Stimulated activated CD4-positive, alpha-beta T cell treated with anti-CD3 and anti-CD28 coated beads, TNF-alpha, amount 100 ng/mL, for 48 hours (primary cell): ENCODE measurements at places on chromosomes 6 and 20.

- DNase-seq, result no peak
Observed at GRCh38 chr6:101595276-101595675, 201.8 kb downstream of the GRIK2 start.

DNA sequence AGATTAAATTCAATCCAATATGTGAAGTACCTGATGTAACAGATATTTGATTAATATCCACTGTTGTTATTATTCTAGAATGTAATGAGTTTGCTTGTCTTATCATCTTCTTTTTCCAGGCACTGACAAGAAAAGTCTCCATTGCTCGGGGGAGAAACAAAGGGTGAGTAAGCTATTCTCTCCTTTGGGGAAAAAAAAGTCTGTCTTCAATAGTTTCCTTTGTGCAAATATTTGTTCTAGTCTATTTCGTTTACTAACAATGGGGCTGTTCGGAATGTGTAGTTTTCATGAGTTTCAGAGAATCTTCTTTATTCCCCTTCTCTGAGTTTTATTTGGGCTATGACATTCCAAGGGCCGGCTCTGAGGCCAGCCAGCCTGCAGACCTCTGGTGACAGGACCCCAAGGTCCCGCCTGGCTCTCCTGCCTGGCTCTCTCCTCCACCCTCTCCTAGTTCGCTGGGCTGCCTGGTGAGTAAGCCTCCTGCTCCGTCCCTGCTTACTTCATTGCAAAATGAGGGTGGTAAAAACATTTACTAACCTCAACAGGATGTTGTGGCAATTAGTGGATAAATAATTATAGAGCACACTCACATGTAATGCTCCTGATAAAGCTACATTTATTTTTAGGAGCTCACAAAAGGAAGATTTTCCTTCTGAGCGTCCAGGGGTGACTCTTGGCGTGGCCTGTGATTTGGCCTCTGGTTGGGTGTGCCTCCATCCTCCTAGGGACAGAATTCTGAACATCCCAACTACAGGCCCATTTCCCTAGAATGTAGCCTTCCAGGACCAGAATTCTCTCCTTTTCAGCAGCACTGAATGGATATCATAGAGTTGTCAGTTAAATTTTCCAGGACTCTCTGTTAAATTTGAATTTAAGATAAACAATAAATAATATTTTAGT is 43.1 kb upstream of the SNX9 start:
- no peak for DNase-seq

GRCh38 chr6:152636021-152636608 is 1.0 kb downstream of the SYNE1 start:
- DNase-seq, result no peak

GRCh38 chr20:33372993-33373441 is 28.3 kb downstream of the CDK5RAP1 start:
- DNase-seq, result no peak

DNA sequence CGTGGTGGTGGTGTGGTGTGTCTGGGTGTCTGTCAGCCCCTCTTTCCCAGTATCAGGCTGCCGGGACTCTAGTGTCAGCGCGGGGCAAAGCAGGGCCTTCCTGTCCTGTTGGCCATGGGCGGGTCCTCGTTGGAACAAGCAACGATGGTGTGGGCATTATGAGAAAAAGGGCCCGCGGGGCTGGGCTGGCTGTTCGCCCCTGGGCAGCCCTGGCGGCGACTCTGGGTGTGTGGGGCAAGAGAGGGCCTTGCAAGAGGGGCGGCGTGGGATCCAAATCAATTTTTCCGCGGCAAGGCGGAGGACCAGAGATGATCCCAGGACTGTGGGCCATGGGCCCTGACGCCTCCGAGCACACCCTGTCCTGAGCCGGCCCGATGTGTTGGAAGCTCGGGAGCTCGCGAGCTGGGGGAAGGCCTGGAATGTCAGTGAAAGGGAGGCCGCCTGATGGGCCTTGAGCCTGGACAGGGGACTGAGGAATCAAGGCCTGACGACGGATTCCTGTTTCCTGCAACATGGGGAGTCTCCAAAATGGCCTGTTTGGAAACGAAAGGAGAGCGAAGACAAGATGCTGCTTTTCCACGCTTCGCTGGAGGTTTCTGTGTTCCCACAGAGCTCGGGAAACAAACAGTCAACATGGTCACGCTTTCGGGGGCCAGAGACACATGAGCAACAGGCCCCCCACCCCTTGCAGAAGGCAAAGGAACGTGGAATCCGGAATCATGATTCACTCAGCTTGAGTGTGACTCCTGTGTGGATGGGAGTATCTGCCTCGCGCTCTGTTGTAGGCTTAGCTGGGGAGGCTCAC is 364.7 kb upstream of the DEFB115 start:
- no peak for DNase-seq

DNA sequence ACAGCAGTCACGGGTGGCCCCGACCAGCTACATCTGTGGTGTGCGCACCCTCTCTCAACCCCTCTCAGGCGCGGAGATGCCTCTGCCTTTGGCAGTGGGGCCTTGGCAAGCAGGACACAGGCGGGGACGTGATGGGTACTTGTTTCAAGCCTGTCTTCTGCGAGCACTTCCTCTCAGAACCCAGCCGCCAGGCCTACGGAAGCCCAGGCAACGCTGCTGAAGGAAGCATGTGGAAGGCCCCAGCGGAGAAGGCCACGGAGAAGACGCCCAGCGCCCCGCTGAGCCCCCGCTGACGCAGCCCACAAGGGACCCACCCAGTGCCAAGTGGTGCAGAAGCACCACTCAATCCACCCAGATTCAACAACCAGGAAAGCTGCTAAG is 13.0 kb downstream of the SERPINB6 start:
- no peak for DNase-seq

GRCh38 chr6:120447605-120448004 is 886.7 kb downstream of the TBC1D32 start:
- no peak for DNase-seq

GRCh38 chr20:51001430-51002265 is 21.3 kb downstream of the KCNG1 start:
- DNase-seq, result no peak

DNA sequence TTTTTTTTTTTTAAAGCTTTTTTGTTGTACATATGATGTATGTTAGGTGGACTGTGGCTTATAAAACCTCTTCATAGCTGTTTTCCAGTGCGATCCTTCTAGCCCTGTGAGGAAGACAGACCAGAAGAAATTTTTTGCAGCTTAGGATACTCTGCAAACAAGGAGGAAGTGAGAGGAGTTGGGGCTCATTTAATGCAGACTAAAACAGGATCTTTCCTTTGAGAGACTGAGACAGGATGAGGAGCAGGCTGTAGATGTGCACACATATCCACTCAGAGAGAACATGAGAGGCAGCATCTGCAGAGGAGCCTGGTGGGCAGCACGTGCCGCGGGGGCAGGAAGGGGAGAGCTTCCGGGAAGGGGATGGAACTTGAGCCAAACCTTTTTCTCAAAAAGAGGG is 45.7 kb downstream of the PPARD start:
- no peak for DNase-seq

GRCh38 chr20:47181056-47181862 is 175.2 kb downstream of the ZMYND8 start:
- DNase-seq, result no peak

DNA sequence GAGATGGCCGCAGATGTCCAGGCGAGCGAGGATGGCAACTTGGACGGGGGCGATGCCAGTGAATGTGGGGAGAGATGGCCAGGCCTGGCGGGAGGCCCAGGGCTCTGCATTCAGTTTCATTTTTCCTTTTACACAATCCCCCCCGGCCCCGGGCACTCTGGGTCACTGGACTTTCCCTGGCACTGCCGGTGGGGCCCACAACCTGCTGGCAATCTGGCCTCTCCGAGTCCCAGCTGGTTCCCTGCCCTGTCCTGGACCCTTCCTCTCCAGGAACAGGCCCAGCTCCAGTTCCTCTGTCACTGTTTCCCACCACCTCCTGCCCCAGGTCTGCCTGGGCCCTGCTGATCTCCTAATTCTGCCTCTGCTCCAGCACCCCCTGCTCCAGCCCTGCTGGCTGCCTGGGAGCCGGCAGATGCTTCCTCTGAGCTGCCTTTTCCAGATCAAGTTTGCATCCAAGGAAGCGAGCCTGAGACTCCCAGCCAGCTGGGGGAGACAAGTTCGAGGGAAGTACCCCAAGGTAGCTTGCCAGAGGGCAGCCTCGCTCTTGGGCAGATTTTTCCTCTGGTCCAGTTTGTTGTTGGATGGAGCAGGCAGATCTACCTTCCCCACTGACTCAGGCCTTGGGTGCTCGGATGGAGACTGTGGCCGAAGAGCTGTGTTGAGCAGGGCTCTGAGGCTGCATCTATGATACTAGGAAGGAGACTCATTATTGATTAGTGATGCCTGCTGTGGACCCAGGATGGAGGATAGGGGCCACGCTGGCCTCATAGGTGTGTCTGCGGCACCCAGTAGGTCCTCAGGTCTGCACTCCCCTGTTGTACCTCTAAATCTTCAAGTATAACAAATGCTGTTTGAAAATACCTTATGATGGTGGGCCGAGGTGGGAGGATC is 83.2 kb downstream of the CEBPB start:
- no peak for DNase-seq

DNA sequence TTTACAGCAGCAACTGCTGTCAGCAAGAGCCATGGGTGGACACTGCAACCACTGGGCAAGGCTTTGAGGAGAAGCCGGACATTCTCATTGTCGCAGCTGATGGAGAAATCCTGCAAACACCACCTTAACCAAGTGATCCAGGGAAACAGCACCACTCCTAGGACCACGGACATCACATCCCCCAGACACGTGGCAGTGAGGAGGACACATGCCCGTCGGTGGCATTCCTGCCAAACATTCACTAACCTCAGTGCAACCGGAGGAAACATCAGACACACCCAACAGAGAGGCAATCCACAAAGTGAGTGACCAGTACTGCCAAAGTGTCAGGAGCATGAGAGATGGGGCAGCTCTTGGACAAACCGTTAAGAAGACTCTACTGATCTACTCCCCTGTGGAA is 16.6 kb upstream of the IRF4 start:
- no peak for DNase-seq

GRCh38 chr6:69232008-69232407 is 564.8 kb downstream of the LMBRD1 start:
- DNase-seq, result no peak

DNA sequence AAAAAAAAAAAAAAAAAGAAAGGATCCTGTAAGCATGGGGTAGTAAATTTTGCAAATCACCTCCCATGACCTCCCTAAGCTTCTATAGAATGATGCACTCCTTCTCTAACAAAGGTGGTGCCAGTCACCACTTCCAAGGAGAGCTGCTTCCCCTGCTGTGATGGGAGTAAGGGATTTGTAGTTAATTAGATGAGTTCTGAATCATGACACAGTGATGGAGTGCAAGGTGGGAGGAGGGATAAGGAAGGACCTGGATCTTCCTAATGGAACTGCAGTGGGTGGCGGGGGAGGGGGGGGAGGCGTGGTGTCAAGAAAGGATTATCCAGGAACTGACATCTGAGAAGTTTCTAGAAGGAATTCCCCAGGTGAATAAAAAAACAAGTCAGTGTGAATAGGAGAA is 47.8 kb downstream of the NRN1 start:
- DNase-seq, result no peak

DNA sequence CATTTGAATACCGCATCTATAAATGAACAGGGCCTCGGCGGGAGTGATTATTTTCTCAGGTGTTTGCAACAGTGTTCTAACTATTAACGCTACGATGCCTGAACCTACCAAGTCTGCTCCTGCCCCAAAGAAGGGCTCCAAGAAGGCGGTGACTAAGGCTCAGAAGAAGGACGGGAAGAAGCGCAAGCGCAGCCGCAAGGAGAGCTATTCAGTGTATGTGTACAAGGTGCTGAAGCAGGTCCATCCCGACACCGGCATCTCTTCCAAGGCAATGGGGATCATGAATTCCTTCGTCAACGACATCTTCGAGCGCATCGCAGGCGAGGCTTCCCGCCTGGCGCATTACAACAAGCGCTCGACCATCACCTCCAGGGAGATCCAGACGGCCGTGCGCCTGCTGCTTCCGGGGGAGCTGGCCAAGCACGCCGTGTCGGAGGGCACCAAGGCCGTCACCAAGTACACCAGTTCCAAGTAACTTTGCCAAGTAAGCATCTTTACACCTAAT is 70.9 kb downstream of the HFE start:
- peak; percentile 64 for DNase-seq

GRCh38 chr6:155782739-155783459 is 327.3 kb upstream of the NOX3 start:
- DNase-seq, result no peak
